Endothelial cell of umbilical vein (primary cell): ENCODE measurements at places on chromosomes 12 and 14.
A peak's percentile ranks its signal among the peaks of the same experiment; 100 is the strongest.

DNA sequence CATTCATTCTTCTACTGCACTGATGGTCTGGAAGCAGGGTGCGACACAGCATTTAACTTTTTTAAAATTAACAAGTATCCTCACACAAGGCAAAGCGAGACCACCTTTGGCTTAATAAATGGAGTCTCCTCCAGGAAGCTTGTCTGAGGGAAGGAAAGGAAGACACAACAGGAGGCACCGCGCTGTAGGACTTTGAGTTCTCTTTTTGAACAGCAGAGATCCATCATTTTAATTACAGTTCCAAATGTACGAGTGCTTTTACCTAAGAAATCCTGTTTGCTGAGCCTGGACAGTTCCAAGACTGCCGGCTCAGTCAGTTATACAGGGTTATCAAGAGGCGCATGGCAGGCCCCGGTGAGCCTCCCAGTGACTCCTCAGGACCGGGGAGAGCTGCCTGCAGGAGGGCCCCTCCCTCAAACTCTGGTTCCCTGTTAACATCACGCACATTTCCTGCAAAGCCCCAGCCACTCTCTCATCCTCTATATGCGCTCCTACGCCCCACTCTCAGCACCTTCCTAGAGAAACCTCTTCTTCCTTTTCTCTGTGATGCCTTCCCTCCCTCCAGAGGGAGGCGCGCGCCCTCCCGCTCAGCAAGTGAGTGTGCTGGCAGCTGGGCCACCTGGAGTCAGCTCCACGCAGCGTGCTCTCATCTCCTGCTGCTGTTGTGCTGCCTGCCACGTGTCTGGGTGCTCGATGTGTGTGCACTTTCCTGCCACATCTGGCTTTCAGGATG lies 46.1 kb downstream of the STX2 start:
- no peak for DNase-seq

GRCh38 chr12:15558915-15559528 lies 230.2 kb downstream of the EPS8 start:
- no peak for DNase-seq

- no peak for DNase-seq
These were observed 16.7 kb upstream of the GCH1 start for GRCh38 chr14:54919330-54919729.

- DNase-seq: no peak
These were observed 244.0 kb downstream of the BCL11B start for GRCh38 chr14:99028041-99028440.

DNA sequence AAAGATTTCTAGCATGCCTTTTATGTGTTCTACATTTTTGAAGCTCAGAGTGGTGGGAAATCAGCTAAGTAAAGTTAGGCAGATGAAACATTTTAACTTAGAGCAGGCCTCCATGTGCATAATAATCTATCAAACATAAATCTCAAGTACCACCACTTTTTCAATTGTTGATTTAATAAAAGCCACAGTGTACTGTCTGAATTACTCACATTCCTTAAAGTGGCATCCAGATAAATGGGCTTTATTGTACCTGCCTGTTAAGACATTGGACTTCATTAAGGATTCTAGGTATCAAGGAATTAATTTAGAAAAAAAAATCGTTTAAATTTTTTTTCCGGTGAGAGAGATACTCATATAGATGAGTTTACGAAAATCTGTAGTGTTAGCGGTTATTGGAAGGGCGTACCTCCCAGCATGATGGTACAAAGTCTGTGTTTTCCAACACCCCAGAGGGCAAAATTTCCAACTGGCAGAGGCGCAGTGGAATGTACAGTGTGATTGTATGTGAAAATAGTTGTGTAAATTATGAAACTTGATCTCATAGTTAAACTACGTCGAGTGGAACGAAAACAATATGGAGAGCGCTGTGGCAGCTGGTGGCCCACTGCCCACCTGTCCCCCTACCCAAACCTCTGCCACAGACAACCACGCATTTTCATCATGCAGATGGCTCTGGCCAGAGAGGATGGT lies 25.0 kb downstream of the ELK3 start:
- no peak for DNase-seq

- DNase-seq: no peak
These were observed 701.8 kb downstream of the TMTC2 start for GRCh38 chr12:83388551-83388950.

- no peak for DNase-seq
These were observed 2.6 kb upstream of the MMP19 start for GRCh38 chr12:55845361-55845760.

DNA sequence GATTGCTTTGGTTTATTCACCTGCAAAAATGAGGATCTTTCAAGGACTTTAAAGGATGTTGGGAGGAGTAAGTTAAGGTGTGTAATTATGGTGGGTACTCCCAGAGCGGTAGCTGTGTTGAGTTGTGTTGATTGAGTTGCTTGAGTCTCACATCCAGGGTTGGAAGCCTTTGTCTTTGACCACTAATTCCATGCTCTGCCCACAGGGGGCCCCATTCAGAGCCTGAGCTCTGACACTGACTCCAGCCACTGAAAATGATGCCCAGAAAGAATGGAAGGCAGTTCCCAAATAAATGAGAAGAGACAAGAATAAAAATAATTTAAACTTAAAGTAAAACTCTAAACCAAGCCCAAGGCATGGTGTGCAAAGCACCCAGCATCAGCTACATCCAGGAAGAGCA lies 237.4 kb upstream of the PWP1 start:
- no peak for DNase-seq

DNA sequence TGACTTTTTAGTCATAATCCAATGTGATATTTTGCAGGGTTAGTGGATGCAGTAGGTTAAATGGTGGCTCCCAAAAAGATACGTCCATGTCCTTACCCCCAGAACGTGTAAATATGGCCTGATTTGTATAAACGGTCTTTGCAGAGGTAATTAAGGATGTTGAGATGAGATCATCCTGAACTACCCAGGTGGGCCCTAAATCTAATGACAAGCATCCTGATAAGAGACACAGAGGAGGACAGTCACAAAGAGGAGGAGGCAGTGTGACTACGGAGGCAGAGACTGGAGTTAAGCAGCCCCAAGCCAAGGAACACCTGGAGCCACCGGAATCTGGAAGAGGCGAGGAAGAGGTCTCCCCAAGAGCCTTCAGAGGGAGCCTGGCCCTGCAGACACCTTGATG lies 293.4 kb downstream of the ZFP36L1 start:
- no peak for DNase-seq

DNA sequence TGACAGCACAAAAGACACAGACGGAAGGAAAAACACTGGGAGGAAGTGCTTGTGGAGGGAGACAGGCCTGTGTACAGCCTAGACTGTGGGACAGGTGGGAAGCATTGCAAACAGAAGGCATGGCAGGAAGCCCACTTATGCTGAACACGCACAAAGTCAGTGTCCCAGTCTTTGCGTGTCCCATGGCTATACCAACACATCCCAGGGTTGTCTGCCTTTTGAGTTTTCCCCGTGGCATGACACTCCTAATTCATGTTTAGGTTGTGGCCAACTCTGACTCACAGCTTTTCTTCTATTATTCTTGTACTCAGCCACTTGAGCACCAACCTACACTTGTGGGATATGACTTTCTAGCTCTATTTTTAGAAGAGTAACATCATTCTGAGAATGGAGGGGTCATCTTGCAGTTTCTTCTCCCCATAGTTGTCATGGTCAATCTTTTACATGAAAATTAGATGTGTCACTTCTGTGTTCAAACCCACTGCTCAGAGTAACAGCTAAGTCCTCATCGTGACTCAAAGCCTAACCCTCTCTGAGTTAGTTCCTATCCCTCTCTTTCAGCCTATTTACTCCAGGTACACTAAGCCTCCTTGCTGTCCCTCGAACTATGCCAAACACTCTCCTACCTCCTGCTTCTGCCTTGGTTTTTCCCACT lies 27.5 kb upstream of the JPH4 start:
- no peak for DNase-seq

GRCh38 chr12:115102450-115102849 lies 418.5 kb upstream of the TBX3 start:
- DNase-seq: no peak

GRCh38 chr12:50477241-50477832 lies 27.4 kb upstream of the DIP2B start:
- DNase-seq: no peak

- DNase-seq: no peak
These were observed 276.6 kb upstream of the NAV3 start for GRCh38 chr12:77553976-77554619.

- no peak for DNase-seq
These were observed 81.9 kb upstream of the ATF7IP start for GRCh38 chr12:14283489-14284144.

DNA sequence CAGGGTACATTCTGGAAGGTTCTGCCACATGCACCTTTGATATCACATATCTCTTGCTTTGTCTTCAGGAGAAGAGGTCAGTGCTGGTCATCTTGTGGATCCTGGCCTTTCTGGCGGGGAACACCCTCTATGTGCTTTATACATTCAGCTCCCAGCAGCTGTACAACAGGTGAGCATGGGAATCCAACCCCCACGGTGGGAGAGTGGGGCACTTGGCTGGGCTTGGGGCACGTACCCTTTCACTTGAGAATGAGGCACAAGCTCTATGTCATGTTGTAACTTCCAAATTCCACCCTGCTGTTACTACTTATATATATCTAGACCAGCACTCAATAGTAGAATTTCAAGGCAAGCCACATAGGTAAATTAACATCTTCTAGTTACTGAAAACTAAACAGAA lies 28.6 kb downstream of the RNFT2 start:
- no peak for DNase-seq

GRCh38 chr12:50555471-50555885 lies 50.7 kb downstream of the DIP2B start:
- DNase-seq: no peak

- DNase-seq: no peak
These were observed 5.5 kb downstream of the CNTN1 start for GRCh38 chr12:40697566-40698259.

- DNase-seq: peak; percentile 65
These were observed 232.7 kb downstream of the SEC23A start for GRCh38 chr14:38870296-38870836.

DNA sequence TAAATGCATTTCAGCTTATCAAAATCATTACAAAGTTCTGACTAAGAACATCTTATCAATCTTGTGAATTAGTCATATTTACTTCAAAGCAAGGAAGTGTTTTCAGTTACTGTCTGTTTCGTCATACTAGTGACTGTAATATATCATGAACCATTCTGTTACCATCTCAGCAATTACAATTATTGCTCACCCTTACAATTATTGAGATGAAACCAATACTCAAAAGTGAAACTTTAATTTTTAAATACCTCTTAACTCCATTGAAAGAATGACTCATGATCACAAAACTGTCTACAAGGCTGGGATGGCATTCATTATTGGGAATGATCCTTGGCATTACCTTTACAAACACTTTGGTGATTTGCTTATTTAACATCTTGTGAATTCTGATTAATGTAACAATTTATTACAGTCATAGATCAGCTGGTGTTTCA lies 90.3 kb downstream of the RPS6KA5 start:
- peak; percentile 58 for DNase-seq

- DNase-seq: no peak
These were observed 7.7 kb downstream of the SSH1 start for GRCh38 chr12:108849660-108850059.
